ENCODE measurements at places on chromosomes 2 and 18.
A peak's percentile ranks its signal among the peaks of the same experiment; 100 is the strongest.

GRCh38 chr18:57666818-57667497 lies 45.3 kb upstream of the NARS1 start:
- no peak for DNase-seq

- peak; percentile 60 for DNase-seq
Observed at GRCh38 chr2:42238644-42239288, 69.6 kb downstream of the EML4 start.

DNA sequence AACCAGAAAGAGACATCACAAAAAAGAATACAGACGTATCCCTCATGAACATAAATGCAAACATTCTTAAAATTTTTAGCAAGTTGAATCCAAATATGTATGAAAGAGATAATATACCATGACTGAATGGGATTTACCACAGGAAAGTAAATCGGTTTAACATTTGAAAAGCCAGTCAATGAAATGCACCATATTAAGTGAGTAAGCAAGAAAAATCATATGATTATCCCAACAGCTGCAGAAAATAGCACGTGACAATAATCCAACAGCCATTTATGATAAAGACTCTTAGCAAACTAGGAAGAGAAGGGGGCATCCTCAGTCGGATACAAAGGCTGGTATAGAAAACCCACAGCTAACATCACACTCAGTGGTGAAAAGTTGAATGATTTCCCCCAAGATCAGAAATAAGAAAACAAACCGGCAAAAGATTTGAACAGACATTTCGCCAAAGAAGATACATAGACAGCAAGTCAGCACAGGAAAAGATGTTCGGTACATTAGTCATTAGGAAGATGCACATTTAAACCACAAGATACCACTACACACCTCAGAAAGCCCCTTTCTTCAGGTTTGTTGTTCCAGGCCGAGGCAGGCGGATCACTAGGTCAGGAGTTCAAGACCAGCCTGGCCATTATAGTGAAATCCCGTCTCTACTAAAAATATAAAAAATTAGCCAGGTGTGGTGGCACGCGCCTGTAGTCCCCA lies 144.3 kb downstream of the INHBB start:
- no peak for DNase-seq

GRCh38 chr2:3311601-3312000 lies 66.0 kb downstream of the EIPR1 start:
- no peak for DNase-seq

DNA sequence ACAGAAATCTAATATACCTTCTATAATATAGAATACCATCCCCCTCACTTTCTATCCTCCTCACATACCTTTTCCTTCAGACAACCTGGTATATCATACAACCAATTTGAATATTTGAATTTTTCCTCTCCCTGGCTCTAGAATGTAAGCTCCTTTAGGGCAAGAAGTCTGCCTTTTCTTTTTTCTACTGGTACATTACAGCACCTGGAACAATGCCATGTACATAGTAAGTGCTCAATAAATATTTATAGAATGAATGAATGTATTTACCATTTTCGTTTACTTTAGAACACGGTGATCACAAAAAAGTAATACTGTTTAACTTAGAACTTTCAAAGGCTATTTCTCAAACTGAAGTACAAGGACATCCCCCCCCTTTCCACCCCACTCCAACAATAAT lies 187.6 kb downstream of the STK39 start:
- no peak for DNase-seq

DNA sequence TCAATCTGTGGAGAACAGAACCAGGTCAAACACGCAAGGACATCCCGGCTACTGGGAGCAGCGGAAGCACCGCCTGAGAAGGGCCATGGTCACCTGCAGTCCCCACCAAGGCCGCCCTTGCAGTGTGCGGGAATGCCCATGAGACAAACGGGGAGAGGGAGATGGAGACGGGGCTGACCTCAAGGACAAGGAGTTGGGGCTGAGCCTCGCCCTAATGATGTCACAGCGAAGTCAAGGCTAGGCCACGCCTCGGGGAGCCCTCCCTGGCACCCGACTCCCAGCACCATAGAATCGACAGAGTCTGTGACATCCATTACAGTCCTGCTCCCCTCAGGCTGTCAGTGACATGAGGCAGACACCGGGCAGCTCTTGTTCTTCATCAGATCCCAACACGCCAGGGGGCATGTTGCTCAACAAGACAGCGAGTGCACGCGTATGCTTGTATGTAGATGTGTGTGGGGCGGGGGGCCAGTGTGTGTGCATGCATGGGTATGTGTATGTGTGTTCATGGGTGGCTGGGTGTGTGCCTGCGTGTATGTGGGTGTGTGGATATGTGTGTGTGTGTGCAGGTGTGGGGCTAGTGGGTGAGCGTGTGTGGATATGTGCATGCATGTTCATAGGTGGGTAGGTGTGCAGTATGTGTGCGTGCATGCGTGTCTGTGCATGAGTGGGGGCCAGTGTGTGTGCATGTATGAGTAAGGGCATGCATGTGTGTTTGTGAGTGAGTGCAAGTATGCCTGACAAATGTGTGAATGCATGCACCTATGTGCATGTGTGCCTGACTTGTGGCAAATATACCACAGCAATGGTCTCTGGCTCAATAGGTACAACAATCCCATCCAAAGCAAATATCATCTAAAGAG lies 57.0 kb downstream of the ANKMY1 start:
- DNase-seq = no peak

GRCh38 chr18:53944721-53945120 lies 279.7 kb downstream of the MBD2 start:
- no peak for DNase-seq

GRCh38 chr18:51321696-51322095 lies 124.2 kb upstream of the MEX3C start:
- no peak for DNase-seq

DNA sequence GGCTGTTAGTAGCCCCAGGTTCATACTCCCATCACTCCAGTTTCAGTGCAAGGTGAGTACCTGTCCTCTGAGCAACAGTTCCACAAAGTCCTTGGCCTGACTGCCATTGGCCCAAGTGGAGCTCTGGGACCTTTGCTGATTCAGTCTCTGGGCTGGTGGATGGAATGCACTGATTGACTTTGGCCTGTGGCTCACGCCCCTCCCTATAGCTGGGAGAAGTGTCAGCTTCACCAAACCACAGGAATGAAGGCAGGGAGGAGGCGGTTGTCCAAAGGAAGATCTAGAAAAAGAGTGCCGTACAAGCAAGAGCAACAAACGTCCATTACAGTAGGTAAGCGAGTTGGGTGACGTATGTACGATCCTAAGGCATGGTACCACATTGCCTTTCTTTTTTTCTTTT lies 34.0 kb downstream of the QPCT start:
- DNase-seq = no peak

GRCh38 chr2:40348665-40349064 lies 103.2 kb downstream of the SLC8A1 start:
- no peak for DNase-seq

DNA sequence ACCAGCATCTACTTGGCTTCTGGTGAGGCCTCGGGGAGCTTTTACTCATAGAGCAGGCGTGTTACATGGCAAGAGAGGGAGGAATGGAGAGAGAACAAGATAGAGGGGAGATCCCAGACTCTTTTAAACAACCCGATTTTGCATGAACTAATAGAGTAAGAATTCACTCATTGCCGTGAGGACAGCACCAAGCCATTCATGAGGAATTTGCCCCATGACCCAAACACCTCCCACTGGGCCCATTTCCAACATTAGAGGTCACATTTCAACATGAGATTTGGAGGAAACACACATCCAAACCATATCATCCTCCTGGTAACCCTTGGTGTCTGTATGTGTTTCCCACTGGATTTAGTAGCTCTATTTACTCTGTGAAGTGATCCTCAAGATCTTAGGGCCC lies 249.9 kb upstream of the SP5 start:
- DNase-seq = no peak

- no peak for DNase-seq
Observed at GRCh38 chr18:59024829-59025228, 114.9 kb upstream of the SEC11C start.

- DNase-seq = no peak
Observed at GRCh38 chr2:197217541-197217940, 93.0 kb downstream of the ANKRD44 start.

DNA sequence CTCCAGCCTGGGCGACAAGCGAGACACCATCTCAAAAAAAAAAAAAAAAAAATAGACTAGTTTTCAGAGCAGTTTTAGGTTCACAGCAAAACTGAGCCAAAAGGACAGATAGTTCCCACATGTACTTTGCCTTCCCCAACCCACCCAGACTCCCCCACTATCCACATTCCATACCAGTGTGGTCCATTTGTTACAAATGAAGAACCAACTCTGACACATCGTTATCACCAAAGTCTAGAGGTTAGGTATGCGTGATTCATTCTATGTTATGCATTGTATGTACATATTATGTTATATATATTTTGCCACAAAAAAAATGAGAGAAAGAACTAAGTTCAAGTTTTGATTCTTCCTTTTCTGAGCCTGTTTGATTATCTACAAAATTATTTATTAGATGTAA lies 3.5 kb downstream of the DUSP11 start:
- DNase-seq = no peak

GRCh38 chr2:18799397-18799796 lies 210.0 kb upstream of the NT5C1B start:
- DNase-seq = no peak

- no peak for DNase-seq
Observed at GRCh38 chr18:59659508-59660170, 37.6 kb downstream of the CCBE1 start.

- DNase-seq = peak; percentile 99
Observed at GRCh38 chr2:212135739-212136138, 402.9 kb downstream of the ERBB4 start.

DNA sequence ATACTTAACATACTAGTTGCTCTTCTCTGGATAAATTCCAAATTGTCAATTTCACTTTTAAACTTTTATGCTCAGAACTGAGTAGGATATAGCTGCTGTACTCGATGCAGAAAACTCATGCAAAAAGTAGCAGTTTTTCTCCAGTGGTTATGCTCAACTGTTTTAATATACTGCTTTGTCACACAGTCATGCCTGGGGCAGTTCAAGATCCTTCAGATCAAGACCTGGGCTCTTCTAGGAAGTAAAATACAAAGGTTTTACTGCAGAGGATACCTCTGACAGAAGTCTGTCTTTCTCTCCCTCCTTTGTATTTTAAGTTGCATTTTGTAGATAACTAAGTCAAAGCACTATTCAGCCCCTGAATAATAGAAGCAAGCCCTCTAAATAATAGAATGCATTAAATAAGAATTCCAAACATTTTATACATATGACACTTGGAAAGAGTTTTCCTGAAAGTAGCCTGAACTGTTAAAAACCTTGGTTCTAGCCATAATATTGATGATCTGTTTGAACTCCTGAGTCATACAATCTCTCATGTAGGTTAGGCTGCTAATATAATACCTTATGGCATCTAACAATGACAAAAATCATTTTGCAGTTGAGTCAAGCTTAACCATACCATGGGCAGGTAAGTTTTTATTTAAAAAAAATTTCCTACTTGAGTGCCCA lies 183.3 kb upstream of the TRIB2 start:
- DNase-seq = no peak

GRCh38 chr18:39596221-39596620 lies 2030.6 kb upstream of the CELF4 start:
- DNase-seq = no peak

DNA sequence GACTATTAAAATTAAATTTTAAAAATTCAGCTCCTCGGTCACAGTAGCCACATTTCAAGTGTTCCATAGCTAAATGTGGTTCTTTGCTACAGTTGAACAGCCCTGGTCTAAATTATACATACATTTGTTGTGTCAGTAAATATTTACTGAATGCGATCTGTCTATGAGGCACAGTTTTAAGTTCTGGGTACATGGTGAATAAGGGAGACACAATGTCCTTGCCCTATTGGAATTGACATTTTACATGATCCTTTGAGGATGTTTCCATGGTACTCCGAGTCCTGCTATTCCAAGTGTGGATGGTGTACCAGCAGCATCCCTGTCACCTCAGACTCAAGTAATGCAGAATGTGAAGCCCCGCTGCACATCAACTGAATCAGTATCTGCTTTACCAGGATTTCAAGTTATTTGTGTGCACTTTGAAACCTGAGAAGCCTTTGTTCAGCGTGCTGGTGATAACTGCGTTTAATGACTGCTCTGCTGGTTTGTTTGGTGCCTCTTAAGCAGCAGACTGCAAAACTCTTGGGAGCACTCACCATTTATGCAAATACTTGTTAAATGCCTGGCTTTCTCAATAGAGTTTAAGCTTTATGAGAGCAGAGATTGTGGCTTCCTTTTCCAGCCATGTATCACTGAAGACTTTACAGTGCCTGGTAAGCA lies 1.5 kb downstream of the GALNT1 start:
- DNase-seq = peak; percentile 32

GRCh38 chr2:39188960-39189494 lies 54.7 kb downstream of the CDKL4 start:
- no peak for DNase-seq

- DNase-seq = no peak
Observed at GRCh38 chr2:45013229-45014015, 4.2 kb upstream of the SIX2 start.

DNA sequence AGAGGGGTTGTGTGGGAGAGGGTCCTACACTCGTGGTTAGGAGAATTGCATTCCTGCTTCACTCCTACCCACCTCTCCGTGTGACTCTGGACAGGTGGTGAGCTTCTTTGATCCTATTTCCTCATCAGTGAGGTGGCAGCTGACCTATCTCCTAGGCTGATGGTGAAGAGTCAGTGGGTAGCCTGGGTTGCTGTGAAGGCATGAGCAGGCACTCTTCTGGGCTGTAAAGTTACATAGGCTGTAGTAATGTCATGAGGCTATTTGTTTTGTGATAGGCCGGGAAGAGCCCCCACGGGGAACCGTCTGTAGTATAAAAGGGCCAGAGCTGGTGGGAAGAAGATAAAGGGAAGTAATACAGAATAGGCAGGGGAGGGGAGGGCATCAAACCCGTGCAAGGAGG lies 83.8 kb downstream of the TMEM247 start:
- DNase-seq = no peak

DNA sequence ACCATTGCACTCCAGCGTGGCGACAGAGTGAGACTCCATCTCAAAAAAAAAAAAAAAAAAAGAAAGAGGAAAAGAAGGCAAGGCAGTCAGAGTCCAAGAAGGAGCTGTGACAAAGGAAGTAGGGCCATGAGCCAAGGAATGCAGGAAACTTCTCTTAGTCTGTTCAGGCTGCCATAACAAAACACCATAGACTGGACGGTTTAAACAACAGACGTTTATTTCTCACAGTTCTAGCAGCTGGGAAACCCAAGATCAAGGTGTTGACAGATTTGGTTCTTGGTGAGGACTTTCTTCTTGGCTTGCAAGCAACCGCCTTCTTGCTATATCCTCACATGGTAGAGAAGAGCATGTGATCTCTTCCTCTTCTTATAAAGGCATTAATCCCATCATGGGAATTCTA lies 13.1 kb upstream of the SUMO1 start:
- no peak for DNase-seq
